ENCODE measurements at places on chromosomes 4 and X.
A peak's percentile ranks its signal among the peaks of the same experiment; 100 is the strongest.

DNA sequence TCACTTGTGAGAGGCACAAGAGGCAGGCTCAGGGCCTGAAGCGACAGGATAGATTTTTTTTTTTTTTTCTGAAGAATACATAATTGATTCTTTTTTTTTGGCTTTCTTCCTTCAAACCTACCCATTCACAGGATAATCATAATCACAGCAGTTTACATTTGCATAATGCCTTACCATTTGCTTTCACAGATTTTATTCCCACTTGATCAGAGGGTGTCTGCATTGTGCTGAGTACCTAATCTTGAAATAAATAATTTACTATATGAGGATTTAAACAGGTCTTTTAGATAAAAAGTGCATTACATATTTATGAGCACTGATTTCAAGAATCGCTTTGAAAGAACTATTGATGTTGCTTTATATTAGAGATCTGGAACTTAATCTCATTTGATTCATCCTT, 219.3 kb downstream of the SPRY1 start:
- DNase-seq = no peak

- no peak for DNase-seq
Measured at GRCh38 chr4:182918044-182918607, 940 bp upstream of the DCTD start.

DNA sequence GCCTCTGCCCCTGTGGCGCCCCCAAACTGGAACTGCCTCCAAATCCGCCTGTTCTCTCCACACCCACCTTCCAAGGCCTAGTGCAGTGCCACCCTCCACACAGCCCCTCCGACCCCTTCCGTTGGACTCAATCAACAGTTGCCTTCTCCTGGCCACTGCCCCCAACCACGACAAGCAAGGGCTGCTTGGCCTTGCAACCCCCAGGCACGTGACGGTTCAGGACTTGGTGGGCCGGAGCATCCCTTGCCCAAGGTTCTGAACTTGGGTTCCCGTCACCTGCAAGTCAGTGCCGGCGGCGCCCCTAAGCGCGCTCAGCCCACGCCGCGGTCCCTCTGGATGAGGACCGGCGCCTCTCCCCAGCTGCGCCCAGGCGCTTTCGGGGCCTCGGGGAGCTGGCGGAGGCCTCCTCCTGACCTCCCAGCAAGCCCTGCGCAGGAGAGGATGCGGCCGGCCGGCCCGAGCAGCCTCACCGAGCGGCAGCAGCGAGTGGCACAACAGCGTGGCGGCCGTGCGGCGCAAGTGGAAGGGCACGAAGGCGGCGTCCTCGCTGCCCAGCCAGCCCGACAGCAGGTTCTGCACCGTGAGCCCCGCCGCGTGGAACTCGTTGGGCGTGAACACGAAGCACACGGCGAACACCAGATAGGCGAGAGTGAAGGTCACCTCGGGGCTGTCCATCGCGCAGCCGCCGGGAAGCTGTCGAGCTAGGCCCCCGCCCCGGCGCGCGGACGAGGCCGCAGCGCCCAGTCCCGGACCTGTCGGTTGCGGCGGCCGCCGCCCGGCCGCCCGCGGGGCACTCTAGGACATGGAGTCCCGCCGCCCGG, 750 bp downstream of the TMEM129 start:
- peak; percentile 23 for DNase-seq

DNA sequence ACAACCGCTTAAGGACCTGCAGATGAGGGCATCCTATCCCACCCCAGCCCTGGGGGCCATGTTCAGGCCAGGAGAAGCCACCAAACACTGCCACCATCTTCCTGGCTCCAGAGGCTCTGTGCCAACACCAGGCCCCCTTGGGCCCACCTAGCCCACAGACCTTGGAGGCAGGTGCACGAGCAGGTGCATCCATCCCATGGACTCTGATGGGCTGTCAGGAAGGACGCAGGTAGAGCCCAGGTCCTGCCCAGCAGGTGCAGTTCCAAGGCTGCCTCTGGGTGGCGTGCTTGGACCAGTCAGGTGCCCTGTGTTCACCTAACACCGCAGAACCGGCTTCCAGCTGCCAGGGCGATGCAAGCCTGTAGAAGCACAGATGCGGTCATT, 22.8 kb upstream of the PDE6B start:
- peak; percentile 30 for DNase-seq

DNA sequence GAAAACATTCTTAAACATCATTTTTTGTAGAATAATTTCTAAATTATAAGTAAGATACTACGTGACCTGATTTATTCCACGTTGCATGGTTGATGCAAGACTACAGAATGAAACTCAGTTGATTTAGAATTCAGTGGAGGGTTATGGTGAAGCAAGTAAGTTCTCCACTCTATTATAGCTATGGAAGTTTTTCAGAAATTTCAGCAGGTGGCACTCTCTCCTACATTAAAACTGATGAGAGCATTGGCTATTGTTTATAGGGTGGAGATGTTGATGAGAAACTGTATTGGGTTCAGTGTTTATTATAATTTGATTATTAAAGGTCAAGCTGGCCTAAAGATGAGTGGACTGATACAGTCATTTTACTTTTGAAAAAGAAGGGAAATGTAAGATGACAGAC, 88.0 kb downstream of the FNIP2 start:
- no peak for DNase-seq

- no peak for DNase-seq
Measured at GRCh38 chr4:142379277-142380051, 466.6 kb downstream of the INPP4B start.

DNA sequence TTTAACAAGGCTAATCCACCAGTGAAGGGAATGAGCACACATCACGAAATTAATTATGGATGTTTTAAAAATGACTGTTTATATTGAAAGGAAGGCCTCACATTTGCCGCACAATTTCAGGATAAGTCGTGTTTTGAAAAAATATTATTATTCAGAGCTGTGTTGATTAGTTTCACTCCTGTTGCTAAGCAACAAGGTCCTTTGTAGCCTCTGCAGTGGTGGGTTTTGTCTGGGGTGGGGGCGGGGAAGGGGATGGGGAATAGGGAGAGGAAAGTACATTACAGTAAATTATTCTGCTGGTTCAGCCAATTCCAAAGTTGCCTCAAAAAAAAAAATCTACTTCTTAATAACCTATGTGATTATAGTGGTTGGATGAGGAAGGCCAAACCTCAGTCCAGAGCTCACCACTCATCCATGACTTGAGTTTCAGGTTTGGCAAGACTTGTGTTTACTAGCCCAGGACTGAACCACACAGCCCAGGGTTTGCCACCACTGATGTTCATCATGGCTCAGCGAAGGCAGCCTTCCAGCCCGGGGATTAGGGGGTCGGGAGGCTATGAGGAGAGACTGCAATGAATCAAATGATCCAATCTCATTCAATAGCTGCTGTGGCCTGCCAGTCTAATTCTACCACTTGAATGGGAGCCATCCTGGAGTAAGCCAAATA, 162.5 kb upstream of the ATP6AP2 start:
- no peak for DNase-seq

DNA sequence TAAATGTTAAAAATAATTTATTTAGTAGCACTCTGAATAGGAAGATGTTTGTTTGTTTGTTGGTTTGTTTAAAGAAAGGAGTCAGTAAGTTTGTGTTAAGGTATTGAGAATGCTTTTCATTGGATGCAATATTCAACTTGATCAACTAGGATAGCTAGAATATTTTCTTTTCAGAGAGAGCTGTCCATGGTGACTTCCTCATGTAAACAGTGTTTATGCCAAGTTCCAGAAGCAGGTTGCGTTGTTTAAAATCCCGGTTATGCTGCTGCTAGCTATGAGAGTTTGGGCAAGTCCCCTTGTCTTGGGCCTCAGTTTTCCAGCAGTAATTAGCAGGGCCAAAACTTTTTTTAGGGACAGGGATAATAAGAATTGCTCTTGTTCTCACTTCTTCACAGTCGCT, 876.2 kb upstream of the HS3ST1 start:
- DNase-seq = no peak

Data from NCI-H2081 (cell line).